Stimulated activated CD4-positive, alpha-beta T cell treated with anti-CD3 and anti-CD28 coated beads, Interleukin-2, amount 100 ng/mL, for 24 hours (primary cell): ENCODE measurements at places on chromosomes 5 and 9.

- no peak for DNase-seq
These were observed 4.6 kb downstream of the SNCAIP start for GRCh38 chr5:122316656-122317055.

DNA sequence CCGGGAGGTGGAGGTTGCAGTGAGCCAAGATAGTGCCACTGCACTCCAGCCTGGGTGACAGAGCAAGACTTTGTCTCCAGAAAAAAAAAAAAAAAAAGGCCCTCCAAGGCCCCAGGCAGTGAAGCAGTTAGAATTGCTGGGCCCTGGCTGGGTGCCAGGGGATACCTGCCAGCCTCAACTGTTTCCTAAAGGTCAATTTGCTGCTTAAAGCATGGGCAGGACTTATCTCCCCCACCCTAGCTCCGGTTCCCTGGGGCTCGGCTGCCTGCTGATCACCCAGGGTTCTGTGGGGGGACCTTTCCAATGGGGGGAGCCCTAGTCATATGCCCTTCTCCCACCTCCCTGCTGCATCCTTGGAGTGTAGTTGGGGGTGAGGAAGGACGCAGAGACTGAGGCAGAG is 25.7 kb downstream of the NCS1 start:
- DNase-seq: no peak

DNA sequence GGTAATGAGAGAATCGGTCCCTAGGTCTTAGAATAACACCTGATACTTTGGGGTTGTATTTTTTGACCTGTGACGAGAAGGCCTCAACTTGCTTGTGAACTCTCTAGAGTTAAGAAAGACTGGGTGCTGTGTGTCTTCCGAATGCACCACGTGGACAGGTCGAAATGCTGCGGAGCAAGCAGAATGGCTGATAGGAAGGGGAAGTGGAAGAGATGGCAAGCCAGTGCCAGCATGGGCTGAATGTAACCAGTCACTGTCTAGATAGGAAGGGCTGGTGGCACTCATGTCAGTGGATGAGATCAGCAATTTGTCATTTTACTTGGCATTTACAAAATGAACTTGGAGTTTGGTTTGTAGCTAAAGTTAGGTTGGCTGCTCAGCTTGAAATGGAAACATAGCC is 5.6 kb downstream of the OTULINL start:
- DNase-seq: no peak

- no peak for DNase-seq
These were observed 176.7 kb upstream of the S1PR3 start for GRCh38 chr9:88814577-88814976.

GRCh38 chr5:109900911-109901627 is 211.3 kb downstream of the MAN2A1 start:
- no peak for DNase-seq
